AG04450 (cell line): ENCODE measurements at places on chromosomes 5 and 9.

GRCh38 chr9:547314-547713 is 294.2 kb upstream of the DMRT1 start:
- DNase-seq: no peak

DNA sequence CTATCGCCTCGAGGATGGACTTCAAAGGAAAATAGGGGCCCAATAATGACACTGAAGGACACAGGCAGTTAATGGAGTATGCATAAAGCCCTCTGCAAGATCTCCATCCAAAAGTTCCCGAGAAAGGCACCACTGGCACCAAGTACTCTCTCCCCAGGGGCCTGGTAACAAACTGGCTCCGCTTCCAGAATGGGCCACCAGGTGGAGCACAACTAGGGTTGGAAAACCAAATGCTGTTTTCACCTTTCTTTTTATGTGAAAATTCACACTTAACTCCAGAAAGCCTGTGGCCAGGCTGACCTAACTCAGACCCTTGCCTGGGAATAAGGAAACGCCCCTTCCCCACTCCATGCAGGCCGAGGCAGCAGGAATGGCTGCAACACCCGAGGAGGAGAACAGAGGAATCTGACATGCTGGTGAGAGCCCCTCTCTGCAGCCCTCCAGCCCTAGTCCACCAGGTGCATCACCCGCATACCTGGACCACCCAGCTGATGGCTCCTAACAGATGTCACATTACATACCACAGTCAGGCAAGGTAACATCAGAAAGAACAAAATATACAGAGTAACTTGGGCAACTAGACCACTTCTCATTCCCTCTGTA is 42.8 kb downstream of the CAMSAP1 start:
- DNase-seq: no peak

GRCh38 chr9:98357921-98358535 is 102.6 kb upstream of the TBC1D2 start:
- DNase-seq: no peak

DNA sequence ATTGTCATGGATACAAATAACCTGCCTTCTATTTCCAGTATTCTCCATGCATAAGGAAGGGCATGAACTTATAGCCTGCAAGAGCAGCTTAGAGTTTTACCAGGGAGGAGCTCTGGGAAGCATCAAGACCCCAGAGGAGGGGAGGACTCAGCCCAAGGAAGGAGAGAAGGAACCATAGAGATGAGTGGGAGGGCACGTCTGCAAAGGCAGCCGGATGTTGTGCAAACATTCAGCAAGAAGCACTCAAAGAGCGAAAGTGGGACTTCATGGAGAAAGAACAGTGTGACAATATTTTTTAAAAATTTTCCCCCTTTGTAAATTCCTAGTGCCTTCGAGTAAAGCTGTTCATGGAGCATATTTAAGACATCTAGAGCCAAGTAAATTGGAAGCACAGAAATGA is 270.1 kb upstream of the PTGER4 start:
- no peak for DNase-seq

DNA sequence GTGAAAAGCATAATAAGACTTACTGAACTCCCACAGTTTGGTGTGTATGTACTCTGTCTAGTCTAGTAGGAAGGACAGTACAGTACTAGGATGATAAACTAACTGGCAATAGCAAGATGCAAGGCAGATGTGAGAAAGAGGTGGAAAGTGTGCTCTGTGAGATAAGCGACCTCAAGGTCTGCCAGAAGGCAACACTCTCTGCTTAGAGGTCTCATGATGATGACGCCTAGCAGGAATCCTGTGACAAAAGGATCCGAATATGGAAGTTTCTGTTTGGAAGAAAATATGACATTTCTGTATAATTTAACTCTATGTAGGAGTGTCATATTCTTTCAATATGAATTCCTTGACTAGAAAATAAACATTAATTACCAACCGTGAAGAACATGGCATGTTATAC is 112.2 kb downstream of the PLPPR1 start:
- no peak for DNase-seq

DNA sequence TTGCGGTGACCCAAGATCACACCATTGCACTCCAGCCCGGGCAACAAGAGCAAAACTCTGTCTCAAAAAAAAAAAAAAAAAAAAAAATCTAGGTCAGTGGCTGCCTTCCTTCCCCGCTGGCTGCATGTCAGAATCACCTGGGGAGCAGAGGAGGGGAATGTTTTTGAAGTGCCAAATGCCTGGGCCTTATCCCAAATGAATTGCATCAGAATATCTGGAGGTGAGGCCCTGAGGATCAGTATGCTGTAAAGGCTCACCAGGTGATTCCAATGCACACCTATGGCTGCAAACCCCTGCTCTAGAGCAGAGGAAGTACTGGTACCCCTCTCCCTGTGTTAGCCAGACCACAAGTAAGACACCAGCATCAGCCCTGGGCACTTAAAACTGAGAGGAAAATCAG is 44.7 kb upstream of the GABRP start:
- DNase-seq: no peak
